ENCODE measurements at places on chromosomes 5 and 9.

- no peak for DNase-seq
Measured at GRCh38 chr5:74538206-74538661, 102.3 kb downstream of the ENC1 start.

DNA sequence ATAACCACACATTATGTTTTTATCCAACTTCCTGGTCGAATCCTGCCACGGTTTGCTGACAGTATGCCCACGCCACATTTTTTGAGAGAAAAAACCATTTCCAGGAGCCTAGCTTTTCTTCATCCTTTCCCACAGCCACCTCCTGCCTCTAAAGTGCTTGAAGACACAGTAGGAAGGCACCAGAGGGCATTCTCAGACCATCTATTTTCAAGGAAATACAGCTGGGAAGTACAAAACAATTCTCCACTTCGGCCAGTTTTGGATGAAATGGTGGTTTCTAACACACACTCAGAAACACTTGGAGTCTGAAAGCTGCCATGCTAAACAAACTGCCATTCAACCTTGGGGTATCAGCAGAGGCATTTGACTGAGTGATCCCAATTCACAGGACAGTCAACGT is 86.3 kb upstream of the RPS23 start:
- DNase-seq = no peak

DNA sequence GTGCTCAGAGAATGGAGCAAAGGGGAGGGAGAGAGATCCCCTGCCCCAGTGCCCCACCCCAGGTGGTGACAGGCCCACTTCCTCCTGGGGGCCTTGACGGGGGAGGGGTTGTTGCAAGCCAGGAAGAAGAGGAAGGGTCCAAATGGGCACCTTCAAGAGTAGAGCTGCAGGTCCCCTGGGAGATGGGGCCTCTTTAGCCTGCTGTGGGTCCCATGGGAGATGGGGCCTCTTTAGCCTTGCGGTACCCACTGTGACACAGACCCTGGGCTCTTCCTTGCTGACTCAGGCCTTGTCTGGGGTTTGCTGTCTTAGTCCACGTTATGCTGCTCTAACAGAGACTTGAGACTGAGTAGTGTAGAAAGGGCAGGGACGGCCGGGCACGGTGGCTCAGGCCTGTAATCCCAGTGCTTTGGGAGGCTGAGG is 9.6 kb upstream of the TOR4A start:
- no peak for DNase-seq

GRCh38 chr9:107190061-107190935 is 92.8 kb upstream of the RAD23B start:
- no peak for DNase-seq

GRCh38 chr9:75170898-75171360 is 82.6 kb downstream of the OSTF1 start:
- no peak for DNase-seq

DNA sequence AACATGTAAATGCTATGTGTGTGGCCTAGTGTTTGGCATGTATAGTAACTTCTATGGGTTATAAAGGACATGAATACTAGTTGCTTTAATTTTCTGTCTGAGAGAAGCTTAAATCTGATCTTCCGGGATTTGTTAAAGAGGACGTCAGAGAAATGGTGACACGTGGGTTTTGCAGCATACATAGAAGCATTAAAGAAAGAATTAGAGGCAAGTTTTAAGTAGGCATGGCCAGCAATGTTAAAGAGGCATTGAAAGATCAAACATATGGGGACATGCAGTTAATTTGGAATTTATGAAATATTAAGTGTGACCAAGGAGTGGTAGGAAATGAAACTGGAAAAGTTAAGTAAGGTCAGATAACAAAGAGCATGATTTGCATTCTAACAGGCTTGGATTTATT is 311.4 kb upstream of the RIOK2 start:
- DNase-seq = no peak

DNA sequence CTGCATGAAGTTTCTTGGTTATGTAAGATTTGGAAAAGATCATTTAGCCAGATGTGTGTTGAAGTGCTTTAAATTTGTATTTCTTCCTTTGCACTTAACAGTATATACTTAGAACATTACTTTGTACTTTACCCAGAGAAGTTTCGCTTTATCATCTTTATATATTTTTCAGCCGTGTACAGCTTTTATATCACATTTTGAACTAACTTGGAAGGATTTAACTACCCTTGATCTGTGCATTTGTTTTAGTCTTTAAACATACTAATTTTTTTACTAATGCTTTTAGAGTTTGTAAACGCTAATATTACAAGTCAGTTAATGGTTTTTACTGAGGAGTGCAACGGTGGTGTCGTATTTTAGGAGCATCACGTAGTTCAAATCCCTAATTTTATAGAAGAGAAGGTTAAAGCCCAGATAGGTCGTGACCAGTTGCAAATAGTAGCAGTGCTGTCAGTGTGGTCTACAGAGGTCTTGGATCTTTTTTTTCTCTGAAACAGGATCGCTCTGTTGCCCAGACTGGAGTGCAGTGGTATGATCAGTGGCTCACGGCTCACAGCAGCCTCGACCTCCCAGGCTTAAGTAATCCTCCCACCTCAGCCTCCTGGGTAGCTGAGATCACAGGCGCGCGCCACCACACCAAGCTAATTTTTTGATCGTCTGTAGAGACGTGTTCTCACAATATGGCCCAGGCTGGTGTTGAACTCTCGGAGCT is 2.0 kb downstream of the MATR3 start:
- no peak for DNase-seq

All from activated CD4-positive, alpha-beta T cell treated with anti-CD3 and anti-CD28 coated beads for 1 hour (primary cell).